ENCODE measurements at places on chromosomes 5 and 9. TPM values are rescaled to one million over a fixed set of nuclear protein-coding genes. Genes with fewer than 3 reads are reported as not detected.

YTHDC2 gene
- 41.2 TPM for total RNA-seq

SLC45A2 gene
- 2.4 TPM for total RNA-seq

PCDHGC3 gene
- total RNA-seq: 25.8 TPM

WDR31 gene
- 5.1 TPM for total RNA-seq

FRMPD1 gene
- 0.44 TPM for total RNA-seq

KIF4B gene
- total RNA-seq: not detected

PCDHA11 gene
- total RNA-seq: 10.0 TPM

OGN gene
- not detected for total RNA-seq

KIF24 gene
- total RNA-seq: 9.1 TPM

C9orf43 gene
- 0.51 TPM for total RNA-seq

RNF208 gene
- total RNA-seq: 24.0 TPM

TTC16 gene
- total RNA-seq: 0.07 TPM

HSPB3 gene
- not detected for total RNA-seq

IFNA13 gene
- total RNA-seq: not detected

EGFLAM gene
- total RNA-seq: 0.69 TPM

MEIKIN gene
- not detected for total RNA-seq

PAEP gene
- not detected for total RNA-seq

BRD8 gene
- 141 TPM for total RNA-seq

Measured in progenitor cell of endocrine pancreas (in vitro differentiated cells).